ENCODE measurements at places on chromosomes 12 and 14.

GRCh38 chr12:111606767-111607230, 7.7 kb upstream of the ATXN2 start:
- DNase-seq, result no peak

GRCh38 chr14:72023128-72024042, 91.2 kb downstream of the RGS6 start:
- DNase-seq, result no peak

GRCh38 chr12:230925-231671, 17.1 kb upstream of the SLC6A12 start:
- DNase-seq, result no peak

DNA sequence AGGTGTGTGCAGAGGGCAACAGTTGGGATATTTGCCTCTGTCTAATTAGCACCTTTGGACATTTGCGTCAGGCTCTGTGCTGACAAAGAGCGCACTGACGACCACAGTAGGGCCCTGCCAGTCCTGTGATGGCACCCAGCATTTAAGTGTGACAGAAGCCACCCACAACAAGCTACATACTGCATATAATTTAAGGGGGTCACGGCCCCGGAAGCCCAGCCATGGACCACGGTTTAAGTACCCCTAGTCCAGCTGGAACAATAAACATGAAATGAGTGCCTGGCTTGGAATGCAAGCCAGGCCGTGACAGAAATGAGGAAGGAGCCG, 16.8 kb upstream of the DYNC1H1 start:
- DNase-seq, result no peak

GRCh38 chr12:124463341-124463921, 104.0 kb downstream of the NCOR2 start:
- no peak for DNase-seq

GRCh38 chr12:65740873-65741600, 83.2 kb upstream of the HMGA2 start:
- peak; percentile 38 for DNase-seq

- DNase-seq, result no peak
These were observed 584 bp upstream of the DDHD1 start for GRCh38 chr14:53153702-53154112.

GRCh38 chr12:76866726-76867125, 12.1 kb downstream of the CSRP2 start:
- DNase-seq, result no peak

DNA sequence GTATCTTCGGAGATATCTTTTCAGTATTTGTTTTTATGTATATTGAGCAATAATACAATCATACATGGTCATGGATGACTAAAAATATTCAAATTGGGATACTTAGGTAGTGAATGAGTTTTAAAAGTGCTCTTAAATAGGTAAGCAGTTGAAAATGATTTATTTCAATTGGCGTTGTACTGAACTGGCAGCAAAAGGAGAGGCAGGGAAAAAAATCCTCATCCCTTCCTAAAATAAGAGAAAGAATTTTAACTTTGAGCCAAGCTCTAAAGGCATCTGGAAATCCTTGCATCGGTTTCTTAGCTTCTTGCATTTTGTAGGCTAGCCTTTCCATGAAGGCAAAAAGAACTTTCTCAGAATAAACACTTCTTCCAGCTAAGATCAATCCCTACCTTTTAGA, 125.2 kb downstream of the MGST1 start:
- DNase-seq, result no peak

DNA sequence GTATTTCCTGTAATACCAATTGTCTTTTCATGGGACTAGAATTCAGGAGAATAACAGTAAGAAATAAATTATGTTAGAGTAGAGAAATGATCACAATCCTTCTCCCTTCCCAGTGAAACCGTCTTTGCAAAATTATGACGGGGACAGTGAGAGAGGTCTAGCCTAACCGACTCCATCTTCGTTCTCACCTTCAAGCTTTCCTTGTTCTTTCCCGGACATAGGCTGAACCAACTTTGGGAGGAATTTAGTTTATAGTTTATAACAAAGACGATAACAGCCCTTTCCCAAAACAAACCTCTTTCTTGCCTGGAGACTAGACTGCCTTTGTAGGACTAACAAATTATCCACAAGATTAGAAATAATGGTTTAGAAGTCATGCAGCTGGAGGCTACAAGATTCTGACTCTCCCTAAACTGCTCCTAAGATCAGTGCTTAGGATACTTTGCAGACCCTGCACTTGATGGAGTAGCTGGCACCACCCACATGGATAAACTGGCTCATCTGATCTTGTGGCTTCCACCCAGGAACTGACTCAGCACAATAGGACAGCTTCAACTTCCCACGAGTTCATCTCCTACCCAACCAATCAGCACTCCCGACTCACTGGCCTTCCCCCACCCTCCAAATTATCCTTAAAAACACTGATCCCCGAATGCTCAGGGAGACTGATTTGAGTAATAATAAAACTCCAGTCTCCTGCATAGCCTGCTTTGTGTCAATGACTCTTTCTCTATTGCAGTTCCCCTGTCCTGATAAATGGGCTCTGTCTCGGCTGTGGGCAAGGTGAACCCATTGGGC, 521.2 kb upstream of the TBX3 start:
- no peak for DNase-seq

DNA sequence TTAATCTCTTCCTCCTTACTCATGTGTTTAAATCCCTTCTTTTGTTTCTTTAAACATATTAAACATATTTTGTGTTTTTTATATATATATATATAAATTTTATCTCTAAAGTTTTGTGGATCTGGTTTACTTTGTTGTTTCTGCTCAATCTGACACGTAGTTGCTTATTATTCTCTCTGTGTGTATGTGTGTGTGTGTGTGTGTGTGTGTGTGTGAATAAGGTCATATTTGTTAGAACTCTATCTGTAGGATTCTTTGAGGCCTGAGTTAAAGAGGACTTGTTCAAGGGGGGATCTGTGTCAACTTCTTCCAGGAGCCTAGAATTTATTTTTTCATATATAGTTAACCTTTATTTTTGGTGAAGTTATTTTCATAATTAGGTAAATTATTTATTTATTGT, 2.7 kb downstream of the GPR65 start:
- no peak for DNase-seq

DNA sequence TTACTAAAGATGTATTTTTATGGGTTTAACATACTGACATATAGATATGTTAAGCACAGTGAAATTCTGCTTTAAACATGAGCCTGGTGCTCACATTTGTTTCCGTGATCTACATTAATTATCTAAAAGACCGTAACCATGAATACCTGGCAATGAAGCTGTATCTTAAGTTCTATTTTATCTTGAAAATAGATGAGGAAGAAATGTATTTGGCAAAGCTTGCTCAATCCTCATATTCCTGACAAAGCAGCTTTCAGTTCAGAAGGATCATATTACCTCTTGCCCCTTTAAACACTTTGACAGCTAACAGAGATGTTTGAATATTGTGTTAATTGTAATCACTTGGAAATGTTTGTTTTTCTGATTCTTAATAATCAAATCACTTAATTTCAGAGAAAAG, 9.8 kb downstream of the EPYC start:
- no peak for DNase-seq

GRCh38 chr14:48390346-48390745, 714.9 kb upstream of the MDGA2 start:
- DNase-seq, result no peak

GRCh38 chr14:68544081-68544892, 248.6 kb downstream of the ZFP36L1 start:
- no peak for DNase-seq

DNA sequence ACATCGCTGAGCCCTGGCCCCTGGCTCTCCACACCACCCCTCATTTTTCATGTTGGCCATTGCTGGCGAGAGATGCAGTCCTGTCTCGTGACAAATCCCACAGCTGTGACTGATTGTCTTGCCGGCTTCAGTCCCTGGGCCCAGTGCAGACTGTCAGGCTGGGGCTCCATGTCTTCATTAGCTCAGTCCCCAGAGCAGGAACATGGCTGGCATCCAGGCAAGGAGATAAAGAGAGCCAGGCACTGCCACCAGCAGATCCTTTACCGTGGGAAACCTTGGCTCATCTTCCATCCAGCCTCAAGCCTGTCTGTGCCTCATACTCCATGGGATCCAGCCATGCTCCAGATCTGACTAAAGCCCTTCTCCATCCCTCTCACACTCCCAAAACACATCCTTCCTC, 284.7 kb upstream of the FKBP4 start:
- DNase-seq, result no peak

DNA sequence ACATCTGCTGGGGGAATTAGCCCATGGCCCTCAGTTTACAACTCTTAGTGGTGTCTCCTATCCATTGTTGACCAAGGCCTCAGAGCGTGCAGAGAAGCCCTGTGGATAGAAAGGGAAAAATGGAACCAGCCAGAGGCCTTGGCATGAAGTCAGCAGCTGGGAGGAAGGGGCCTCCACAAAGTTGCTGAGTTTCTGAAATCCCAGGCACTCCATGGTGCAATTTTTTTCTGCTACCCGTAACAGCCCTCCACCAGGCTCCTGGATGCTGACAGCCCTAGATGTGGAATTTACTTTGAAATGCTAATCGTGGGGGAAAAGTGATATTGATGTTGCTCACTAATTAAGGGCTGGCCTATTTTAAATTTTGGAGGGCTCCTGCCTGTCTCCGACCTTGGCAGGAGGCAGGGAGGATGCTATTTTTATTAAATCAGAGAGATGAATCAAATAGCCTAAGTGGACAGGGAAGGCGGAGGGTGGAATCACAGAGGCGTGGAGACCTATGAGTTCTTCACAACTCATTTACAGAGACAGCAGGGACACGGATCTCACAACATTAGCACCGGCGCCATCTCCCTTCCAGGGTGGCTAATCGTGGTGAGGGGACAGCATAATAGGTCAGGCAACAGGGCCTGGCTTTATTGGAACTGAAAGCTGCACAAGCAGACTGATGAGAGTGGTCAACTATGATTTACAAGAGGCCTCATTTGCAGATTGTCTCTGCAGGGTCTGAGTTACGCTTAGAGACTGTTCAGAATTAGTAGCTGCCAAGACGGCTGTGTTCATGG, 99.8 kb upstream of the WSCD2 start:
- no peak for DNase-seq

DNA sequence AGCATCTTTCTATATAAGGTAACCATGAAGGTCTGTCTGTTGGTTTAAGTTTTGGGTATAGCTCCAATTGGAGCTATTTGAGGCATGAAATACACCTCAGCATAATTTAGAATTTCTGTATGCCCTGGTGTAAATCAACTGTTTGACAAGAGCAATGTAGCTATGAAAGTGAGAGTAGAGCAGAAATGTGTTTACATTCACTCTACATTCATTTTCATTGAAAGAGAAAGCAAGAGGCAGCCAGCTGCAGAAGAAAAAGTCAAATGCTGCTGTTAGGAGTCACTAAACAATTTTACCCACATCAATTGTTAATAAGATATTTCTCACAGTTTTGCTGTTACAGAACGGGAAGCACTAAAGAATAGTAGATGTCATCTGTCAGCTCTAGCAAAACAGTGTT, 252.5 kb downstream of the SLC6A15 start:
- no peak for DNase-seq

DNA sequence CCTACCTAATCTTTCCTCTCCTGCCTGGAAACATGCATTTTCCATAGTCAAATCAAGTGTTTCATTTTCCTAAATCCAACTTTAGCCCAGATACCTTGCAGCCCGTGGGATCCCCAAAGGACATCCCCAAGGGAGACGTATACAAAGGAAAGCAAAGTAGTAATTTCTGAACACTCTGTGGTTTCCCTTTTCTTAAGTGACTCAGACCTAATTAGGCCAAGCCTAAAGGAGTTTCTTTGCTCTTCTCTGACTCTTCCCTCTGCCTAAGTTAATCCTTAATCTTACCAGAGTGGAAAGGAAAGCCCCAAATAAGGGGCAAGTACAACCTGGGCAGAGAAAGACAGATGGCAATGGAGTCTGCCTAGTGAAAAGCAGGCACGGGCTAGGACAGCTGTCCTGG, 250.3 kb downstream of the SPTSSA start:
- DNase-seq, result no peak

GRCh38 chr14:22070119-22070982, 396.7 kb upstream of the OR4E1 start:
- no peak for DNase-seq

All from activated naive CD8-positive, alpha-beta T cell treated with anti-CD3 and anti-CD28 coated beads, Interleukin-2, amount 50 U/mL, for 16 hours (primary cell).